DMS79 (cell line): ENCODE measurements at places on chromosomes 13 and 19.
A peak's percentile ranks its signal among the peaks of the same experiment; 100 is the strongest.

- no peak for DNase-seq
Measured at GRCh38 chr13:75803164-75803611, 167.1 kb downstream of the LMO7 start.

DNA sequence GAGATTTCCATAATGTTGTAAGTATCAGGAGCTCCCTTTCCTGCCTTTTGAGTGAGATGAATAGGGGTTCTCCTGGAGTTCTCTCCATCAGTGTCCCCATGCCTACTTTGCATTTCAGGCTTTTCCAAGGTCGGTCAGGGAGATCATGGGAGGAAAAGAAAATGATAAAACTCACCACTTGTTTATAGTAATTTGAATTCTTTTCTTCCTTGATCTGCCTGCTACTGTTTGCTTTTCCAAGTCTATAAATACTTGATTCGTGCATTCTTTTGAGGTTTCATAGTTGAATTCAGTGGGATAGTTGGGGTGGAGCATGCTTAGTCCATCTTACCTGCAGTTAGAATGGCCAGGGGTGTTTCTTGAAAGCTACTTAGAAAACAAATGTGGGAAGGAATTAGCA, 51.5 kb downstream of the PCCA start:
- DNase-seq: no peak

- DNase-seq: no peak
Measured at GRCh38 chr13:111211789-111212516, 96.8 kb downstream of the ARHGEF7 start.

- DNase-seq: no peak
Measured at GRCh38 chr19:30339624-30340525, 32.3 kb upstream of the ZNF536 start.

DNA sequence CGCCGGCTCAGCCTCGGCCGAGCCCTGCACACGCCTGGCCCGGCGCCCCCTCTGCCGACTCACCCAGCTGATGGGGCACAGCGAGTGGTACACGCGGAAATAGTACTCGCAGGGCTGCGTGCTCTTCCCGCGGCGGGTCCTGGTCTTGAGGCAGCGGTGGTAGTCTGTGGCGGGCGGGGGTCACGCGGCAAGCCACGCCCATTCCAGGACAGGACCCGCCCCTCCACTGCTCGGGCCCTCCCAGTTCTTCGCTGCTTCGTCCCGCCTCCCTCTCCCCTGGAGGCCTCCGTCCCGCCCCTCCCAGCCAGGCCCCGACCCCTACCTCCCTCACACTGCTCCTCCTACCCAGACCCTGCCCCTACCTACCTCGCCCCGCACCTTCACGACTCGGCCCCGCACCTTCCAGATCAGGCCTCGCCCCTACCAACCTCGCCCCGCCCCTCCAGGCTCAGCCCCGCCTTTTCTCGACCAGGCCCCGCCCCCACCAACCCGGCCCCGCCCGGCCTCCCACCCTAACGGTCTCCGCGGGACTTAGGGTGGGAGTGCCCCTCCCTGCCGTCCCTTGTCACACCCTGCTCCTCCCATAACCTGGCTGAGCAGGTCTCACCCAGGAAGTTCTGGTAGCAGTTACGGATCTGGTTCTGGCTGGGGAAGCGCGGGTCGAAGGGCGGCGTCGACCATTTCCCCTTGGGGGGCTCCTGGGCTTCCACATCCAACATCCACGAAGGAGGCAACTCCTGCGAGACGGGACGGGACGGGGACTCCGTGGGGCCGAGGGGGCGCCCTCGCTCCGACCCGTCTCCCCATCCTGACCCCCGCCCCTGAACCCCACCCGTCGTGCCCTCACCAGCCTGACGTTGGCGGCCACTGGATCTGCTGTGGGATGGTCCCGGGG, 469 bp downstream of the COX6B2 start:
- no peak for DNase-seq

- no peak for DNase-seq
Measured at GRCh38 chr13:36914648-36915047, 5.4 kb downstream of the SMAD9 start.

DNA sequence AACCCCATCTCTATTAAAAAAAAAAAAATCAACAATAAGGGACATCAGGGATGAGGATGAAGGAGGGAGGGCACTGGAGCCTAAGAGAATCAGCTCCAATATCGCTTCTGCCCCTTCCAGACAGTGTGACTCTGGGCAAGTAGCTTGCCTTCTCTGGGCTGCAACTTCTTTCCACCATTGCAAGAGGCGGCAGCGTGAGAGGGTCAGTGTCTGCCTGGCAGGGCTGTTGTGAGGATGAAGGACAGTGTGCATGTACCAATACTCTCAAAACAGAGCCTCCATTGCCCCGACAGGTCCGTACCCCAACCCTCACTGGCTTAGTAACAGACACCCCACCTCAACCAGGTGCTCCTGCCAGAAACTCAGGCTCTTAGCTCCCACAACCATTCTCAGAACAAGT, 15.3 kb upstream of the LENG8 start:
- DNase-seq: no peak

- DNase-seq: no peak
Measured at GRCh38 chr19:29372461-29372860, 153.3 kb upstream of the VSTM2B start.

DNA sequence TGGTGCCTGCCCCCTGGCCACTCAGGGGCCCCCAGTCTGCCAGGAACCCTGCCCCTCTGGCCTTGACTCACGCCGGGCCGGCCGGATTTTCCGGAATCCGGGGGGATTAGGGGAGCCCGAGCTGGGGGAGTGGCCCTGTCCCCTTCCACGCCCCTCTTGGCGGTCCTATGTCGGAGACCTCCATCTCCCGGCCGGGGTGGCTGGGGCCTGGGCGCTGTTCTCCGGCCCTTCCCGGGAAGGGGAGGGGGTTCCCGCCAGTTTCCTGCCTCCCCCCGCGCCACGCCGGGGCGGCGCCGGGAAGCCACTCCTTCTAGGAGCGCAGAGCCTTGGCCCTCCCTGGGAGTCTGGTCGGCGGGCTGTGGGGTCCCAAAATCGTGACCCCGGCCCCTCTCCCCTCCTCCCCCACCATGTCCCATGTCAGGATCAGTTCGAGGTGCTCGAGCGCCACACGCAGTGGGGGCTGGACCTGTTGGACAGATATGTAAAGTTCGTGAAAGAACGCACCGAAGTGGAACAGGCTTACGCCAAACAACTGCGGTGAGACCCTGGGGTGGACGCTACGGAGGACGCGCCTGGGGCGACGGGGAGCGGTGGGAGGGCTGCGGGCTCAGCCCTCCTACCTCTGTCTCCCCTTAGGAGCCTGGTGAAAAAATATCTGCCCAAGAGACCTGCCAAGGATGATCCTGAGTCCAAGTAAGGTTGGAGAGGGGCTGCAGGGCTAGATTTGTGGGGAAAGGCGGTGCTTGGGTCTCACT, 1.3 kb downstream of the TRIP10 start:
- no peak for DNase-seq

GRCh38 chr13:97460853-97461252, 26.9 kb downstream of the RAP2A start:
- no peak for DNase-seq

DNA sequence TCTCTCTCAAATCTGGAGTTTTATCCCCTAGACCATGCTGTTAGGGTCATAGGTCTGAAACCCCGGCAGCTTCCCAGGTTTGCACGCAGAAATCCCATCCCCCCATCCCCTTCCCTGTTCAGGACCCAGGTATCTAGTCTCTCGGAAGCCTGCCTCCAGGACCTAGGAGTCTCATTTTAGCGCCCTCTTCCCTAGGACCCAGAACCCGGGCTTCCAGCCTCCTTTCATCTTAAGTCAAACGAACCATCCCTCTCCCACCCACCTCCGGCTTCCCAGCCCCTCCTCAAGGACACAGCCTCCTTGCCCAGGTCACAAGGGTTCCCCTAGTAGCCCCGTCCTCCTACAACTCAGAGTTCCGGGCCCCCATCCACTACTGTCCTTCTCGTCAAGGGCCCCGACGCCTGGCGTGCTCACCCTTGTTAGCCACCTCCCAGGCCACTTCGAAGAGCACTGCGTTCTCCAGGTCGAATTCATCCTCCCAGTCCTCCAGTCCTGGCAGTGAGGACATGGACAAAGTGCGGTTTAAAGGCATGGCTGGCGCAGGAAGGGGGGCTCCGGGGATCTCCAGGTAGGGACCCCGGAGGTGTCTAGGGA, 431 bp downstream of the GYS1 start:
- peak; percentile 80 for DNase-seq

- DNase-seq: no peak
Measured at GRCh38 chr13:42107421-42107820, 59.0 kb downstream of the DGKH start.

DNA sequence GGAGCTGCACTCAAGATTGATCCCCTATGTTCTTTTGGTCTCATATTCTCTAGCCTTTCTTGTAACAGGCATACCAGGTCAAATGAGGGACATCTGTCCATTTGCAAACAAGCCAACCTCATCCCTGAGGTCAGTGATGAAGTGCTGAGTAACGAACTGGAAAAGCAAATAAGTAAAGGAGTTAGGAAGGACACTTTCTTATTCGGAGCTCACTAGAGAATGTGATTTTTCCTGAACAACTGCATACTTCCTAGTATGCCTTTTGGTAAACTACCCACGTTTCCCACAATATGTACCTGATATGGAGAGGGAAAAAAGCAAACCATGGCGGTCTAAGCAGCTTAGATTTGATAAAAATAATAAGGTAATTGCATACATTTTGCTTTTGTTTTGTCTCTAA, 91.0 kb upstream of the MYCBP2 start:
- DNase-seq: no peak
